Colonic mucosa (tissue), 4 donors: ENCODE measurements at places on chromosomes 2 and 18. TPM values are rescaled to one million over a fixed set of nuclear protein-coding genes. Genes with fewer than 3 reads are reported as not detected.

GRCh38 chr2:105242286-105242993 lies 897 bp downstream of the GPR45 start:
- DNase-seq, result no peak

GRCh38 chr18:56036741-56037140 lies 448.7 kb upstream of the TCF4 start:
- DNase-seq, result no peak

DNA sequence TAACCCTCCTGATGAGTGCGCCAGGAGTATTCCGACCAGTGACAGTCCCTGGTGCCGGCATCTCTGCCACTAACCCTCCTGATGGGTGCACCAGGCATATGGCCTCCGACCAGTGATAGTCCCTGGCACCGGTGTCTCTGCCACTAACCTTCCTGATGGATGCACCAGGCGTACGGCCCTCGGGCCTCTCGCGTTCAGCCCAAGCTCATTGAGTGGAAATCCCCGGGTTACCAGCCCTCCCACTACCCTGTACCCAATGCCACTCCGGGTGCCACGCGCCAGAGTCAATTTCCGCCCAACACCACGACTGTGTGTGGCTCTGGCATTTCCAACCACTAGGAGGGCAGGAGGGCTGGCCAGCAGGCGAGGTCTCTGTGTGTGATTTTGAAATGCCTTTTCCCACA lies 11.7 kb upstream of the GPC1 start:
- DNase-seq, result no peak

DNA sequence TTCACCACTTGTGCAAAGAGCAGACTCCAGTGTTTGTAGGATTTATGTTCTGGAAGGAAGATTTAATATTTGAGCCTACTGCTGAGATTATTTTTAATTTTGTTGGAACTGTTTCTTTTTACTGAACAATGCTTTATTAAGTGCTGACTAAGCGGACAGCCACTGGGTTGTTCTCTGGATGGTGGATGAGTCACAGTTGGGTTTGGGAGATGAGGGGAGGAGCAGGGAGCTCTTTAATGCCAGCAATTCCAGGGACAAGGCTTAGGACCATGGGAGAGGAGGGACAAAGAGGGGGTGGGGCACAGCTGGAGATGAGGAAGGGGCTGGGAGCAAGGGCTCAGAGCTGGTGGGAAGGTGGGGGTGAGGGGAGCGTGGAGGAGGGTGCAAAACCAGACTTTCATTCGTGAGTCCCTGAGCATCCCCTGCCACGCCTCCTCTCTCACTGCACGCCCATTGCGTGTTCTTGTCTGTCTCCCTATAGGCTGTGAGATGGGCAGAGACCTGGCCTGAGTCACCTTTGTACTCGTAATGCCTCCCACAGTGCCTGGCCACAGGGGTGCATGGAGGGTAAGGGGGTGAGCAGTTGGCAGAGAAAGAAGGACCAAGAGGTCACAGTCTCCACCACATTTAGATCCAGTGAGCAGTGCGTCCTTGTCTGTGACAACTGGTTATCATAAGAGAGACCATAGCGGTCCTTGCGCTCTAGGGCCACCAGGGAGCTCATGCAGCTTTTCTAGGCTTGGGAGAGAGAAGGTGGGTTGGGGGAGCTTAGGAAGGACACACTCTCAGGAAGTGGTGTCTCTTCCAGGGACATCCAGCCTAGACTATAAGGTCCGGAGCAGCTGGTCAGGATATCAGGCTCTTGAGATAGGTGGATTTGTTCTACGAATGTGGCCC lies 18.4 kb downstream of the SLC4A3 start:
- no peak for DNase-seq

DNA sequence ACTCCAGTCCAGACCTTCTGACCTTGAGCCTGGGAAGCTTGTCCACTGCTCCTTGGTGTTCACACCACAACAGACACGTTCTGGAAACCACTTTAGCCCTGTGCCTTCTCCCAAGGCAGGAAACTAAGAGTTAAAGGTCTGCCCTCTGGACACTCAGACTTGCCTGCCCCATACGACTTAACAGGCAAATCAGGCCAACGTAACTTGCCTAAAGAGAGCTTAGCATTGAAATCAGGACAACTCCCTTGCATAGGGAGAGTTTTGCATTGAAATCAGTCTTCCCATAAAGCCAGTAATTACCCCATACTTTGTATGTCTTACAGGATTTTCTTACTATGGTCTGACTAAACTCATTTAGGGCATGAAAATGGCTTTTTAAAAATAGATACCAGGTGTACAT lies 18.5 kb downstream of the NFE2L2 start:
- no peak for DNase-seq

DNA sequence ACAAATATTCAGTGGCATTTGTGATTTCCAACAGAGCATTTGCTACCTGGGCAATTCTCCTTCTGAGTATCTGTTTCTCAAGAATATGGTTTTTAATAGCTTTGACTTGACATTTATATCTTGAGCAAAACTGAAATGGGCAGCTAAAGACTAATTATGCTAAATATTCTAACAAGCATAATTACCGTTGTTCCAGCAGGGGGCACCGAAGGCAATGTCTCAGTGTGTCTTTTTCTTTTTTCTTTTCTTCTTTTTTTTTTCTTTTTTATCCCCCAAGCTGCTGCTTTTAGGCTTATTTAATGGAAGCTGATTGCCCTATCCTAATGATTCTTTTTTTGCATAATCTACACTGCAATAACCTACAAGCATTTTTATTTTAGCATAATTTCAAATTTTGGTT lies 138.9 kb upstream of the NABP1 start:
- no peak for DNase-seq

- no peak for DNase-seq
Observed at GRCh38 chr2:127419448-127420038, 1.3 kb downstream of the PROC start.

- DNase-seq, result no peak
Observed at GRCh38 chr2:56540467-56540866, 356.7 kb downstream of the CCDC85A start.

GRCh38 chr2:129438501-129439057 lies 540.9 kb upstream of the RAB6C start:
- DNase-seq, result no peak

- DNase-seq, result no peak
Observed at GRCh38 chr18:26963292-26963691, 97.8 kb upstream of the AQP4 start.

DNA sequence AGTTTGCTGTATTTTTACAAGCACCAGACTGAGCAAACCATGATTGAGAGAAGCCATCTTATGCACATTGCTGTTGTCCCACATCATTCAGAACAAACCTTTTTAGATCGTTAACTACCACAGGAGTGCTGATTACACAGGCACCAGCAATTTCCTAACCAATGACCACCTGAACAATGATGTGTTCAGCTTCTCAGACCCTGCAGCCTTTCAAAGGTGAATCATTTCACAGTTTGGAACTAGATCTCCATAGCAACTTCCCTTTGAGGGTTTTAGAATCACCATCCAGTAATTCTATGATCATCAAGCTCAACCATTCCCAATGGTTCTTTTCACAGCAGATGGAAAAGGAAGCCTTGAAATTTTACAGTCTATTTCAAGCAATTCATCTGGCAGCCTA lies 71.4 kb downstream of the OLA1 start:
- no peak for DNase-seq

GRCh38 chr2:26892133-26892532 lies 44.2 kb downstream of the DPYSL5 start:
- DNase-seq, result no peak

- DNase-seq, result no peak
Observed at GRCh38 chr2:33378556-33379210, 97.8 kb upstream of the RASGRP3 start.

GRCh38 chr2:224817676-224818075 lies 101.5 kb upstream of the CCDC195 start:
- DNase-seq, result no peak

- DNase-seq, result no peak
Observed at GRCh38 chr2:38417745-38418689, 40.9 kb upstream of the ATL2 start.

DNA sequence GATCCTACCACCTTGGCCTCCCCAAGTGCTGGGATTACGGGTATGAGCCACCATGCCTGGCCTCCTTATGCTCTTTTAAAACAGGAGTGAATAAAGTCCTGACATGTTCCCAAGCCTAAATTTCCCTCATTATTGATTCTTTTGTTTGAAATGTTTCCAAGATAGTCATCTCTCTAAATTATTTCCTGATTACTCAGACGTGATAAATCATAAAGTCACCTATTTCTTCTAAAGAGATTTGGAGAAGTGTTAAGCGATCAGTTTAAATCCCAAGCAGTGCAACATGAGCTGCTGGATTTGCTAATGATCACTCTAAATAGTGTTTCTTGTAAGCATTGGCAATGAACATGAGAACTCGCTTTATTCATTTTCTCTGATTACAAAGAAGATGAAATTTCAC lies 51.8 kb downstream of the PMAIP1 start:
- no peak for DNase-seq

DNA sequence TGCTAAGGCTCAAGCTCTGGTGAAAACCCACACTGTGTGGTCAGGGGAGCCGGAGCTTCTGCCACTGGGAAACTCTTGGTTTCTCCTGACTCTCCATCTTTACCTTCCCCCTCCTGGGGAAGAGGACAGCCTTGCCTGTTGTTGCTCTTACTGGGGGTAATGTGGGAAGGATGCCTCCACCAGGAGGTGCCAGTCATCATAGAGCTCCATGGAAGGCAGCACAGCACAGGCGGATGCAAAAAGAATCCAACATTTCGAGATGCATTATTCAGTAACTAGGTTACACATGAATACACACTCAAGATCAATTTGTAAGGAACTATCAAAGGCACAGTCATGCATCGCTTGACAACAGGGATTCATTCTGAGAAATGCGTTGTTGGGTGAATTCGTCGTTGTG lies 322.6 kb downstream of the AFF3 start:
- no peak for DNase-seq

DNA sequence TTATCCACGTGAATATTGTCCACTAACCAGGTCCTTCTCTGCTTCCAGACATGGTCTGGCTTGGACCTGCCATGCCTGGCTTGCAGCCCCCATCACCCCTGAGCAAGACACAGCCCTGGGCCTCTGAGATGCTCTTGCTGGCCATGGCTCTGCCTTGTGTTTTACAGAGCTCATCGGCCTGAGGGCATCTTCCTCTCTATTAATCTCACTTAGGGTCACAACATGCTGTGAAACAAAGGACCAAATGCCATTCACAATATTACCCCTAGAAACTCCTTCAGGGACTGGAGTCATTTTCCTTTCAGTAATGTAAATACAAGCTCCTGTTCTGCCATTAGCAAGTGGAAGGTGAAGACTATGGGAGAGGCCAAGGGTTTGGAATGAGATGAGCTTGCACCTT lies 6.8 kb upstream of the TPO start:
- DNase-seq, result no peak

DNA sequence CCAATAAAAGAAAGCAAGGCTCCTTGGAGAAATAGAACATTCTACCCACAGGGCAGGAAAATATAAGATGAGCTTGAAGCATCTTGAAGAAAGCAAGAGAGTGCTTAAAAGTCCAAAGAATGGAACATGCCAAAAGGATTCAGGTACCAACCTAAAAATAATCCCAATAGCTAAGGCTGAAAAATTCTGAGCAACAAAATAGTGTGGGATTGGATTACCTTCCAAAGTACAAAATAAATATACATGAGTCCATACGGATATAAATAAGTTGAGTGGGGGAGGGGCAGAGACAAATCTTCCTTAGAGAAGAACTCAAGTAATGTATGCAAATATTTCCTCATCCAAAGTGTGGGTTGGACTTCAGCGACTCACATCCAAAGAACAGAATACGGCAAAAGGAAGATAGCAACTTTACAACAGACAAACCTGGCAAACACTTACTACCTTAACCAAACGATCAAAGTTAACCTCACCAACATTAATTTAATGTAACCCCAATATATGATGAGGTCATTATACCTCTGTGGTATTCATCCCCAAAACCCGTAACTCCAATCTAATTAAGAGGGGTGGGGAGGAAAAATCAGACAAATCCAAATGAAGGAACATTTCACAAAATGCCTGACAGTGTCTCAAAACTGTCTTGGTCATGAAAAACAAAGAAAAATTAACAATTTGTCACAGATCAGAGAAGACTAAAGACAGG lies 26.9 kb downstream of the MEMO1 start:
- no peak for DNase-seq

DNA sequence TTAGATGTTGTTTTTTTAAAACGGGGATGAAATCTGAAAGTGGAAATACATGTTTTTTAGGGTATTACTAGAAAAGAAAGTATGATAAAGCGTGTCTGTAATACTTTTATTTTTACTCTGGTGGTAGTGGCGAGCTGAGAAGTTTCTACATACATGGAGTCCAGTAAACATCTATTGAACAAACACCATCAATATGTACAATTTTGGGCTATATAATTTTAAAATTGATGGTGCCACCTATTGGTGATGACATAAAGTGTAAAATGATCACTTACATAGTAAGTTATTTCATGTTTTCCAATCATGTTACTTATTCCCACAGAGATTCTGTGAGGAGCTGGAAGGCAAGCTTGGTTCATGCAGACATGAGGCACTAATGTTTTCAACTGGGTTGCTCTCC lies 31.5 kb upstream of the NFE2L2 start:
- DNase-seq, result no peak

DNA sequence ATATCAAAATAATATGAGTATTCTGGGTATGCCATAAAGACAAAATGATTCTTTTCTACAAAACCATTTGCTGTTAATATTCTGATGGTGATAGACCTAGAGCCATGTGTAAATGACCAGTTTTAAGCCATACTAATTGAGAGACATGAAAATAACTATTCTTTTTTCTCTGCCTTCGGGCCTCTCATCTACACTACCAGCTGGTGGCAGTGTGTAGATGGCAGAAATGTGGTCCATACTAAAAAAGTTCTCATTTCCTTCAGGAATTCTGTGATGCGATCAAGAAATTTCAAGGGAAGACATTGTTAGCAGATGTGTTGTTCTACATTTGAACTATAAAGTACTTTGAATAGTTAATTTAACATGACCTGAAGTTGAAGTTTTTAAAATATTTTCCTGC lies 485.2 kb downstream of the TRIB2 start:
- DNase-seq, result no peak

DNA sequence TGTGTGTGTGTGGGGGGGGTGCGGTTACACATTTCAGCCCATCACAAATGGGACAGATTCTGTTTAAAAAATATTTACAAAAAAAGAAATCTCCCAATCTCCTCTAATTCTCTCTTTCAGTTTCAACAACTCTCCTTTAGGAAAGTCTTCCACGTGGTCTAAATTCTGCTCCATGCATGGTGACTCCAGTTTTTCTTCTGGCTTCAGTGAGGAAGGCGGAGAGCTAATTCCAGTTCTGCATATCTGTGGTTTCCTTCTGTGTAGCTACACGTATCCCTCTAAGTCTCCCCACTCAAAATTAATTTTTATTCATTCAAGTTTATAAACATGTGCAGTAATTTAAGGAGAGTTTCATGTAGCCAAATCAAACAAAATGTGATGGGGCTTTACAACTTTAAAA lies 111.6 kb downstream of the SLC4A3 start:
- DNase-seq, result no peak

NT5C1B gene
- not detected for total RNA-seq

TLX2 gene
- 0.40 TPM for total RNA-seq

IL37 gene
- total RNA-seq, result 0.99 TPM

MAPK4 gene
- total RNA-seq, result 0.27 TPM

SLC9A4 gene
- 0.15 TPM for total RNA-seq

SP140L gene
- total RNA-seq, result 14.4 TPM

UCN gene
- 1.0 TPM for total RNA-seq

PLCL1 gene
- 0.30 TPM for total RNA-seq

FAM124B gene
- total RNA-seq, result 0.42 TPM

TMEM247 gene
- total RNA-seq, result not detected

CENPA gene
- 22.7 TPM for total RNA-seq

GBX2 gene
- total RNA-seq, result not detected

RTP5 gene
- total RNA-seq, result not detected
